ENCODE measurements at places on chromosomes 3 and 15. TPM values are rescaled to one million over a fixed set of nuclear protein-coding genes. Genes with fewer than 3 reads are reported as not detected.

- H3K4me3 ChIP-seq, result no peak overlapping the region
- H3K36me3 ChIP-seq, result no peaks in the 10 kb centered on the region
- H3K27me3 ChIP-seq, result no peaks in the 10 kb centered on the region
- no peak overlapping the region for H3K27ac ChIP-seq
Observed at GRCh38 chr3:106371971-106372805, 503.4 kb upstream of the CBLB start.

GRCh38 chr3:146342989-146343388 is 92.1 kb upstream of the PLSCR4 start:
- no peaks in the 10 kb centered on the region for H3K36me3 ChIP-seq
- no peak for DNase-seq
- no peak overlapping the region for H3K4me3 ChIP-seq
- peaks cover 11% of the 10 kb centered on the region for H3K27me3 ChIP-seq
- no peaks in the 10 kb centered on the region for H3K4me1 ChIP-seq

CNTN4 gene
- total RNA-seq, result not detected

- H3K4me1 ChIP-seq, result peaks cover 53% of the 10 kb centered on the region
- no peaks in the 10 kb centered on the region for H3K27me3 ChIP-seq
- peak overlapping the region; percentile 77 for H3K27ac ChIP-seq
- peak; percentile 25 for DNase-seq
Observed at GRCh38 chr15:77025083-77025901, 30.4 kb downstream of the PSTPIP1 start.

DNA sequence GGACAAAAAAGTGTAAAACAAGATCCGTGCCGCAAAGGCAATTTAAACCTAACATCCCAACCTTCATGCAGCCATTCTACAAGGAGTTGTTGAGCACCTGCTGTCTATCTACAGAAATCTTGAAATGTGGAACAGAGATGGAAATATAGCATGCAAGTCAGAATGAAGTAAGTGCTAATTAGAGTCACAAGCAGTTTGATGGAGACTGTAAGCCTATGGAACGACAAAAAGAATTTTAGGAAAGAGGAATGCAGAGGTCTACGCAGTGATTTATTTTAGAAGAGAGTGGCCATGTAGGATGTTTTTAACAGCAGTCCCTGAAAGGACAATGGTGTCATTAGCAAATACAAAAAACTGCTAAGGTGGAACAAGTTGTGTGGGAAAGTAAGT is 851 bp upstream of the DCBLD2 start:
- no peaks in the 10 kb centered on the region for H3K36me3 ChIP-seq
- DNase-seq, result no peak
- peak overlapping the region; percentile 78 for H3K27ac ChIP-seq
- H3K4me1 ChIP-seq, result peaks cover 9% of the 10 kb centered on the region

DNA sequence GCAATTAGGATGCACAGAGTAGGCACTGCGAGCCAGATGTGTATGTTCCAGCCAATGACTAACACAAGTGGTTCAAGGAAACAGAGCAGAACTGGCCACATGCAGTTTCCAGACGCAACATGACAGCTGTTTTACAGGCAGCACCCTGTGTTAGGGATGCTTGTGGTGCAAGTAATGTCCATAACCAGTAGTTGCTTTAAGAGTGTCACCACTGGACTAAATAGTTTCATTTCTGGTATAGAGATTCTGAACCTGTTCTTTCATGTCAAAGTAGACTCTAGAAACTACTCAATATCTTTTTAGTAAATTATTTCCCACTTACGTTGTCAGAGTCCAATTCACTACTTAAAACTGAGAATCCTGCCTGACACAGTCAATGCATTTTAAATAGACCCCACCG is 14.5 kb upstream of the LPP start:
- H3K27me3 ChIP-seq, result peaks cover 7% of the 10 kb centered on the region
- H3K4me3 ChIP-seq, result no peak overlapping the region
- no peak for DNase-seq
- H3K4me1 ChIP-seq, result peaks cover 17% of the 10 kb centered on the region
- no peaks in the 10 kb centered on the region for H3K36me3 ChIP-seq

DNA sequence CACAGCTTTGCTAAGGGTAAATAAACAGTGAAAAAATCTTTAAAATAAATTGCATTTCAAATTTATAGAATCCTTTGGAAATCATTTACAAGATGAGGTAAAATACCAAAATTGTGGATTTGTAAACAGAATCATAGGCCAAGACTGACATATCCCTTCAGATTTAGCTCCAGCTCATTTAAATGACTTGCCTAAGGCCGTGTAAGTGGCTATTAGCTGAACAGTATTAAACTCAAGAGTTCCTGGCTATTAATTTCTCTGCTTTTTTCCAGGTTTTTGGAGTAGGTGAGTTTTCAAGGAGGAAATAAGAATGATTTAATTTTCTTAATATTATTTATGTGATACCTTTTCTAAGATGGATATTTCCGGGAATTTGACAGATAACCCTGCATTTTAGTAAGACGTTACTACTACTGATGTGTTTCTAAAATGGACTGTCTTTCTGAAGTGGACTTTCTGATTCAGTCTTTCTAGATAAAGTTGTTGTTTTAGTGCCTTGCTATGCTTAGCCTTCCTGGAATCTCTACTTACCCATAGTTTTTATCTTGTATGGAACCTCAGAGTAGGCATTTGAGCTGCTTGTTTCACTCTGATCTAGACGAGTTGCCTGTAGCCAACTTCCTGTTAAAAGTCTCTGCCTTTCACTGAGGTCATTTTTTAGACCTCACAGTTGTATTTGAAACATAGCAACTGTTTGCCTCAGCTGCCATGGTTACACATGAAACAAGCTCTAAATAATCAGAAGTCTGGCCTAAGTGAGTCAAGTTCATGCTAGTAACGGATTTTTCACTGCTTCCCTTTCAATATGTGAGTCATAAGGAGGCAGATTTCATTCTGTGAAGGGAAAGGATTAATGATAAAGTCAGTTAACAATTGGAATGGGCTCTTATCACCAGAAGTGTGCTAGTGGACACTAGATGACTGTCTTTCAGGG is 127.0 kb downstream of the KLHL25 start:
- DNase-seq, result no peak
- H3K36me3 ChIP-seq, result peaks cover 34% of the 10 kb centered on the region
- H3K4me3 ChIP-seq, result peak overlapping the region; percentile 61
- H3K27ac ChIP-seq, result peak overlapping the region; percentile 83

BNC1 gene
- total RNA-seq, result not detected

DNA sequence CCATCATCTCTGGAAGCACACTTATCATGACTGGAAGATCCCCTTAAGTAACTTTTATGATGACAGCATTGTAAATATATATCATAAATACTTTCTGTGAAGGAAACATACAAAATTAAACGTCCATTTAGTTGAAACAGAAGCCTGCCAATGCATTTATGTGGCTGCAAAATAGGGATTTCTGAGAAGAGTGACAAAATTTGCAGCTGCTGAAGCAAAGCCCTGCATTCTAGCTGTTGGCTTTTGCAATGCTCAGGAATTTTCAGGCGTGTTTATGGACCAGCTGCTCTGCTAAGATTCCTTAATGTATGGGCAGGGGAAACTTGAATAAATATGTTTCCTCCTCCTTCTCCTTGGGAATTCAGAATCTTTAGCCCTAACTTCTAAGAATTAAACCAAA is 137.3 kb downstream of the CACNA2D3 start:
- DNase-seq, result no peak
- H3K4me3 ChIP-seq, result no peak overlapping the region
- H3K4me1 ChIP-seq, result peaks cover 2% of the 10 kb centered on the region
- H3K27ac ChIP-seq, result no peak overlapping the region

DNA sequence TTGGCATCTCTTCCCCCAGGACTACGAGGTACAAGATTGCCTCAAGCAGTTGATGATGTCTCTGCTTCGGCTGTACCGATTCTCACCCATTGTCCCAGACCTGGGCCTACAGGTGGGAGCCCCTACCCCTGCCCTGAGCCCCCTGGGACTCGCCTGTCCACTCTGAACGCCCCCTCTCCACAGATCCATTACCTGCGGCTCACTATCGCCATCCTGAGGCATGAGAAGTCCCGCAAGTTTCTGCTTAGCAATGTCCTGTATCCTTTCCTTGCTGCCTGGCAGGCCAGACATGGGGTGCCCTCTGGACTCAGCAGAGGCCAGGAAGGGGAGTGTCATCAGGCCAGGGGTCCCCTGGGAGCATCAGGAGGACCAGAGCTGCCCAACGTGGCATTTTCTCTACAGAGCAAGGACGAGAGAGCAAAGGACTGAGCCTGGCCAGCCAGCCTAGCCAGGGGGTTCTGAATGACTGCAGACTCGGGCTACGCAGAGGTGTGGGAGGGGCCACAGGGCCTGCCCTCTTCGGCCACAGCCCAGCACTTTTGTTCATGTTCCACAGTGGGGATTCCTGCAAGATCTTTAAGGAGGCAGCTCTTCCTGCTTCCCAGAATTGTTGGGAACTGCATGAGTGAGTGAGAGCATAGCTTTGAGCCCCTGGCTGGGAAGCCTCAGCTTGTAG is 11.2 kb downstream of the RNF123 start:
- H3K4me3 ChIP-seq, result no peak overlapping the region
- no peak for DNase-seq
- no peaks in the 10 kb centered on the region for H3K36me3 ChIP-seq
- H3K27ac ChIP-seq, result no peak overlapping the region
- H3K27me3 ChIP-seq, result no peaks in the 10 kb centered on the region

- no peak overlapping the region for H3K4me3 ChIP-seq
- H3K27ac ChIP-seq, result peak overlapping the region; percentile 77
- DNase-seq, result no peak
- H3K27me3 ChIP-seq, result no peaks in the 10 kb centered on the region
- peaks cover 8% of the 10 kb centered on the region for H3K4me1 ChIP-seq
Observed at GRCh38 chr3:18334837-18335601, 90.1 kb downstream of the SATB1 start.

DNA sequence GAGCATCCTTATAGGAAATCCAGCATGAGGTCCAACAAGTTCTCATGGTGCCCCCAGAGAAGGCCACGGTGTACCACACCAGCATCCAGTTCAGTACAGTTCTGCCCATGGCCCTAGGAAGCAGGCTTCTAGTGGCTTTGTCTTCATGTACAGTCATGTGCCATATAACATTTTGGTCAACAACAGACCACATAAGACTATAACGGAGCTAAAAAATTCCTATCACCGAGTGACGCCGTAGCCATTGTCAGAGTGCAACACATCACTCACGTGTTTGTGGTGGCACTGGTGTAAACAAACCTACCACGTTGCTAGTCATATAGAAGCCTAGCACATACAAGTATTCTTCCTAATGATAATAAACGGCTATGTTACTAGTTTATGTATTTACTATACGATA is 209.0 kb downstream of the ARRDC4 start:
- H3K4me1 ChIP-seq, result no peaks in the 10 kb centered on the region
- H3K36me3 ChIP-seq, result no peaks in the 10 kb centered on the region
- DNase-seq, result no peak
- H3K27me3 ChIP-seq, result peaks cover 34% of the 10 kb centered on the region

GRCh38 chr3:29334706-29335105 is 53.8 kb downstream of the RBMS3 start:
- peaks cover 4% of the 10 kb centered on the region for H3K27me3 ChIP-seq
- DNase-seq, result no peak
- H3K4me3 ChIP-seq, result no peak overlapping the region
- no peaks in the 10 kb centered on the region for H3K4me1 ChIP-seq

DNA sequence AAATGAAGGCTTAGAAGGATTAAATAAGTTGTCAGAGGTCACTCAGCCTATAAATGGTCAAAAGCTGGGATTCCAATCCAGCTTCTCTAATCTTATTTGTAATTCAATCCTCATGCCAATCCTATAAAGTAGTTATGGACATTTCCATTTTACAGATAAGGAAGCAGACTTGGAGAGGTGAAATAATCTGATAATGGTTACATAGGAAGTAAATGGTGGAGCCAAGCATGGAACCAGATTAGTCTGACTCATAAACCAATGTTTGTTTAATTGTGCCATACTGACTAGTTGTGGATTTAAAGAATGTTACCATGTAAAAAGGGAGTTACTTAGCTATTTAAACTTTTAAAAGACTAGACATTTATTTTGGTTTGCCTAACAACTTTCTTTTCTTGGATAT is 59.7 kb downstream of the KCNAB1 start:
- no peaks in the 10 kb centered on the region for H3K36me3 ChIP-seq
- no peak overlapping the region for H3K27ac ChIP-seq
- DNase-seq, result no peak
- H3K27me3 ChIP-seq, result peaks cover 4% of the 10 kb centered on the region
- no peaks in the 10 kb centered on the region for H3K4me1 ChIP-seq

PARP15 gene
- 52.8 TPM for total RNA-seq

CCR9 gene
- total RNA-seq, result 19.4 TPM

ATP8B4 gene
- 30.3 TPM for total RNA-seq

DNA sequence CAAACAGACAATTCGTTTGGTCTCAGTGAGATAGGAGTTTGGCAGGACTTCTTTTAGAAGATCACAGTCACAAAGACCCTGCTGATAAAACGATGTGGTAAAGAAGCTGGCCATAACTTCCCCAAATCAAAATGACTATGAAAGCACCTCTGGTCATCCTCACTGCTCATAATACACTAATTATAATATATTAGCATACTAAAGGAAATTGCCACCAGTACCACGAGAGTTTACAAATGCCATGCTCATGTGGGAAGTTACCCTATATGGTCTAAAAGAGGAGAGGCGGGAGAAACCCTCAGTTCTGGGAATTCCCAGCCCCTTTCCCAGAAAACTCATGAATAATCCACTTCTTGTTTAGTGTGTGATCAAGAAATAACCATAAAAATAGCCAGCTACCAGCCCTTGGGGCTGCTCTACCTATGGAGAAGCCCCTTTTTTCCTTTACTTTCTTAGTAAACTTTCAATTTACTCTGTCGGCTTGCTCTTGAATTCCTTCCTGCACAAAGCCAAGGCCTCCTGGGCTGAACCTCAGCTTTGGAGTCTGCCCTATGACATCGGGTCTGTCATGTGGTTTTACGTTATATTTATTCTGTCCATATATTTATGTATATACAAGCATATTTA is 115.8 kb upstream of the IGSF10 start:
- no peak overlapping the region for H3K27ac ChIP-seq
- no peaks in the 10 kb centered on the region for H3K4me1 ChIP-seq
- H3K27me3 ChIP-seq, result no peaks in the 10 kb centered on the region
- no peaks in the 10 kb centered on the region for H3K36me3 ChIP-seq

- H3K27ac ChIP-seq, result no peak overlapping the region
- H3K36me3 ChIP-seq, result no peaks in the 10 kb centered on the region
- H3K4me1 ChIP-seq, result no peaks in the 10 kb centered on the region
- no peak overlapping the region for H3K4me3 ChIP-seq
Observed at GRCh38 chr15:74239051-74239705, 3.1 kb downstream of the CCDC33 start.

ZPLD1 gene
- total RNA-seq, result not detected

DNA sequence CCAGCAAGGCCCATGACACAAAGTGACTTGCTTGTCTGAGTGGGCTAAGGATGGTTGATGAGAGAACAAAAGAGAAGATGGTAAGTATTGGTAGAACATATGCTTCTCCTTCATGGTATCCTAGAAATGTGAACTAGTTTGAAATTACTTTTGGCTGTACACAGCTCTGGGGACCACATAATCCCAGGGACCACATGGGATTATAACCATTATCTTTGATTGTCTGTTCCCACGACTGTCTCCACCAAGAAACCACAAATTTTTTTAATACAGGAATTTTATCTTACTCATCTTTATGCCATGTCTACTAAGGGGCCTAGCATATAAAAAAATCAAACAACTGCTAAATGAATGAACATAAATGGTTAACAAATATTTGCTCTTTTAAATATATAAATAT is 155.3 kb upstream of the PRICKLE2 start:
- no peak overlapping the region for H3K4me3 ChIP-seq
- no peaks in the 10 kb centered on the region for H3K27me3 ChIP-seq
- H3K27ac ChIP-seq, result no peak overlapping the region
- no peaks in the 10 kb centered on the region for H3K4me1 ChIP-seq
- no peaks in the 10 kb centered on the region for H3K36me3 ChIP-seq

IL17RC gene
- total RNA-seq, result 0.22 TPM
